NCI-H1417 treated with DMSO at 0.1 percent for 48 hours (cell line): ENCODE measurements at places on chromosomes 2 and 18.

DNA sequence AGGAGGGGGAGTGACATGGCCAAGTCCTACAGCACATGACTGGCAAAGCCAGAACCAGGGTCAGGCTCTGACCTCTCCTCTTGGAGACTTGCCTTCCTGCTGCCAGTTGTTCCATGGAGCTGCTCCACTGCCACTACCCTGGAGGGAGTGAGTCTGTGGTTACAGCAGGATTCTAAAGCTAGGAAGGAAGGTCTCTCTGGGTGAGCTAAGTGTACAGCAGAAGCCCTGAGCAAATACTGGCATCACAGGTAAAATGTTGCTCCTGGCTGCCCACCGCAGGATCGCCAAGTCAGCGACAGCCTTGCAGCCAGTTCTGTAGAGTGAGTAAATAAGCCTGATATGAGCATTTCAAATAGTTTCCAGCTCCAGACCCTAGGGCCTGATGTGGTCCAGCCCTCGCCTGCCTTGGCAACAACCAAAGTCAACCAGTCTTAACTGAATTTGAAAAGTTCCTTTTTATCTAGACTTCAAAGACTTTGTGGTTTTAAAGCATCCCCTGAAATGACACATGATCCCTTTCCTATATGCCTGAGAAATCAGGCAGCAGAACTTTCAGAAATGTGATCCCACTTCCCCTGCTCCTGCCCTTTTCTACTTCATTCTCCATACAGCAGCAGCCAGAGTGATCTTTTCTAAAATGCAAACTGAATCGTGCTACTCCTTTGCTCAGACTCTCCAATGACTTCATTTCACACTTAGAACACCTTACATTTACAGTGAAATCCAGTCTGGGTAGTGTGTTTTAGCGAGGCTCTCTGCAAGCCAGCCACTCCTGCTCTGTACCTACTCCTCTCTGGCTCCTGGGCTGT, 114.3 kb downstream of the MGAT5 start:
- no peak for DNase-seq

DNA sequence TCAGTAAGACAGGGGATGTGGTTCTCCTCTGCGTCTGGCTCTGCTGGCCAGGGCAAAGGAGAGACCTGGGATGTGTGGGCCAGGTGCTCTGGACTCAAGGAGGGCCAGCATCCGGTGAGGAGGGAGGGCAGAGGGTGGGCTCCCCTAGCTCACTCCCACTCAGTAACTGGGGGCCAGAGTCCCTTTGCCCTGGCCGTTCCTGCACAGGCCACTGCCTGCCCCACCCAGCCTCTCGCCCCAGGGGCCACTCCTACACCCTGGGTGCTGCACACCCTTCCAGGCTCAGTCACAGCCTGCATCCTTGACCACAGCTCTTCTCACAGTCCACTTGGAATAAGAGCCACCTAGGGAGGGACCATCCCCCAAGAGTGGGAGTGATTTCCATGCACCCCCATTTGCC, 41.0 kb downstream of the SNED1 start:
- DNase-seq = no peak

DNA sequence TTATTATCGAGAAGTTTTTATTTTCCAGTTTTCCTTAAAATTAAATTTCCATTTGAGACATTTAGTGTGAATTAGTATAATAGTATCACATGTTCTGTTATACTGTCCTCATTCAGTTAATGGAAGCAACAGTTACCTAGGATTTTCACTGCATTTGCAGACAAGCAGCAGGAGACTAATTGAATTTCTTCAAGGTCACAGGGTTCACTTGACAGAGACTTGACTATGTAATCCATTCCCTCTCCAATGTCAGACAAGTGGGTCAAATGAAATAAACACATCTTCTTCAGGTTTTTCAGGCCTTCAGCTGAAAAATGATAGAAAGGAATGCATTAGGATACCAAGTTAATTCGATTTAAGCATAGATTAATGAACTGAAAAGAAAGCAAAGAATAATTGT, 26.7 kb downstream of the NLRC4 start:
- no peak for DNase-seq

GRCh38 chr2:234633581-234634230, 136.8 kb upstream of the ARL4C start:
- DNase-seq = no peak

- no peak for DNase-seq
Observed at GRCh38 chr2:105100046-105100840, 62.4 kb downstream of the MRPS9 start.

GRCh38 chr2:36002941-36003340, 352.6 kb upstream of the CRIM1 start:
- DNase-seq = no peak

DNA sequence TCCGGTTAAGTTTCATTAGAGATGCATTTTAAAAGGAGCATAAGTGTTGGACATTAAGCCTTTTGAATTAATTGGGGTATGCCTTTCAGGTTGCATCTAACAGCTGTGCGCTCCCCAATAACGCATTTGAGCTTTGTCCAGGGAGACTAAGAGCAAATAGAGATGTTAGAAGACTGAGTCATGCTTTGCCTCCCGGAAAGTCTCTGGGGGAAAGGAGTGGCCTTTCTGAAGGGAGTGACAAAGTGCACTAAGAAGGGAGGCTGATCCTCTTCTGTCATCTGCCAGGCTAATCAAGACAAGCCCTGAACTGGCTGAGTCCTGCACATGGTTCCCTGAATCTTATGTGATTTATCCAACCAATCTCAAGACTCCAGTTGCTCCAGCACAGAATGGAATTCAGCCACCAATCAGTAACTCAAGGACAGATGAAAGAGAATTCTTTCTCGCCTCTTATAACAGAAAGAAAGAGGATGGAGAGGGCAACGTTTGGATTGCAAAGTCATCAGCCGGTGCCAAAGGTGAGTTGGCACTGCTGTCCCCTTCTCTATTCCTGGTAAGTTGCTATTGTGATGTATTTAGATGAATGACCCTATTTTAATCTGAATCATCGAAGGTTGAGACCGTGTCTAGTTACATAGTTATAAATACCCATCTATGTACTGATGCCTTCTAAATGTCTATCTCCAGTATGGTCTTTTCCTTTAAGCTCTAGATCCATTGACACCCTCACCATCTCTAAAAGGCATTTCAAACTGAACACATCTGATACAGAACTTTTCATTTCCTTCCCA, 12.1 kb downstream of the TTL start:
- no peak for DNase-seq

GRCh38 chr2:152189622-152190495, 14.3 kb upstream of the STAM2 start:
- DNase-seq = peak; percentile 14

DNA sequence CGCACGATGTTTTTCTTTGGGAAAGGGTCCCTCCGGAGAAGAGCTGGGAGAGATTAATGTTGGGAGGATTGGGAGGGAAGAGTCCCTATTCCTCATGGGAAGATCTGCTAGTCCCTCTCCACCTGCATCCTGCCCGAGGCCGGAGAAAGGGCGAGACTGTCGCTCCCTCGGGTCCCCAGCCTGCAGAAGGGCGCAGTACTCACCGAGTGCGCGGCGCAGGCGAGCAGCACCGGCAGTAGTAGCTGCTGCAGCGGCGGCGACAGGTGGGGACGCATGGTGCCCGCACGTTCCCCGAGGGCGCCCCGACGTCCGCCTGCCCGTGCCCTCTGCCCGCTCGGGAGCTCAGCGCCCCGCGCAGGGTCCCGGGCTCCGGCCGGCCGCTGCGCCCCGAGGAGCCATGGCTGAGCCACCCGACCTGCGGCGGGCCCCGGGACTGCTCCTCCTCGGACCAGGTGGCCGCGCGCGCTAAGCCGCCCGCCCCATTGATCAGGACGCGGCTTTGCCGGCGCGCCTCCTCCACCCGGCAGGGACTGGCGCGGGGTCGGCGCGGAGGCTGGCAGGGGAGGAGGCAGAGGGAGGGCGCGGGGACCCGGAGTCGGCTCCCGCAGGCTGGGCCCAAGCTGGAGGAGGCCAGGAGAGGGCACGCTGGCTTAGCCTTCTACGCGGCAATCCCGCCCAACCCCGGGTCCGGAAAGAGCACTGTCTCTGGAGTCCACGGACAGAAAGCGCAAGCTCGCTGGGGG, at the start of gene SCTR:
Gene SCTR, minus strand, starts transcription at position 532 of the 743 bp plus-strand sequence. Its CDS starts 257 bp downstream, at position 275.
- DNase-seq = no peak

DNA sequence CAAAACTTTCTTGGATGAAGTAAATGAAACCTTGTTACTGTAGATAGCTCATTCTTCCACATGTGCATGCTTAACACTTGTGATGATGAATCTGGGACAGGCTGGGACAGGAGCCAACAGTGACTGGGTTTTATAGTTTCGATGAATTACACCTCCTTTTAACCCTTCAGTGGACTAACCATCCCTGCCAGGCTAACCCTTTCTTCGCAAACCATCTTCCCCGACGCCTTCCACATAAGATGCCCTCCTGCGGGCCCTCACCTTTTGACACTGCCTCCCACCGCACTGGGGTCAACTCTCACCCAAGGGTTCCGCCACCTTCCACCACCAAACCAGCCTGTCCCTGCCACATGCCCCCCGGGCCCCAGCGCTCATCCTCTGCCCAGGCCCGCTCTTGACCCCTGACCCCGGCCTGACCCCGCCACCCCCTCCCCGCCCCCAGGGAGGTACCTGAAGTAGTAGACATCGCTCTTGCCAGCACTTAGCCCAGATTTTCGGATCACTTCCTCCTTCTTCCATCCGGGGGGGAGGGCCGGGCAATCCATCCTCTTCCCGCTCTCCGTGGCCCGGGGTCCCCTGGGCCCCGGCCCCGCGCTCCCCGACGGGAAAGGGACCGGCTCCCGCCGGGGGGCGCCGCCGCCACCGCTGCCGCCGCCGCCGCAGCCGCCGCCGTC, 764 bp downstream of the MBD2 start:
- DNase-seq = peak; percentile 35

DNA sequence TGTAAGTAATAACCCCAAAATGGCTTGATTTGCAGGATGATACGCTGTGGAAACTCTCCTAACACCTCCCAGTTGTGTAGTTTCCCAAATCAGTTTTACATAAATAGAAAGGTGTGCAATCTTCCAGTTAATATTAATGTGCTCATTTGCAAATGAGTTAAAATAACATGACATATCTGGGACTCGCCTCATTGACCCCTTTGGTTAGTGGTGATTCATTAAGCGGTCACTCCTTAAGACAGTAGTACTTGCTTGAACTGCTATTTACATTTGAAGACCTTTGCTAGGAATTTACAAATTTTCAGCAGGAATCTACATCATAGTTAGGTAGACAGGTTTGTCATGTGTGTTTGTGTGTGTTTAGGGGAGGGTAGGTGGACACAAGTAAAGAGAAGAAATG, 1367.7 kb upstream of the CELF4 start:
- DNase-seq = no peak

- no peak for DNase-seq
Observed at GRCh38 chr2:239297142-239298004, 103.4 kb downstream of the HDAC4 start.
